Activated CD4-positive, alpha-beta T cell treated with anti-CD3 and anti-CD28 coated beads, Interleukin-2, amount 50 U/mL, for 16 hours (primary cell): ENCODE measurements at places on chromosomes 1 and 21.

- DNase-seq: no peak
Measured at GRCh38 chr1:56081173-56081572, 498.2 kb downstream of the PLPP3 start.

DNA sequence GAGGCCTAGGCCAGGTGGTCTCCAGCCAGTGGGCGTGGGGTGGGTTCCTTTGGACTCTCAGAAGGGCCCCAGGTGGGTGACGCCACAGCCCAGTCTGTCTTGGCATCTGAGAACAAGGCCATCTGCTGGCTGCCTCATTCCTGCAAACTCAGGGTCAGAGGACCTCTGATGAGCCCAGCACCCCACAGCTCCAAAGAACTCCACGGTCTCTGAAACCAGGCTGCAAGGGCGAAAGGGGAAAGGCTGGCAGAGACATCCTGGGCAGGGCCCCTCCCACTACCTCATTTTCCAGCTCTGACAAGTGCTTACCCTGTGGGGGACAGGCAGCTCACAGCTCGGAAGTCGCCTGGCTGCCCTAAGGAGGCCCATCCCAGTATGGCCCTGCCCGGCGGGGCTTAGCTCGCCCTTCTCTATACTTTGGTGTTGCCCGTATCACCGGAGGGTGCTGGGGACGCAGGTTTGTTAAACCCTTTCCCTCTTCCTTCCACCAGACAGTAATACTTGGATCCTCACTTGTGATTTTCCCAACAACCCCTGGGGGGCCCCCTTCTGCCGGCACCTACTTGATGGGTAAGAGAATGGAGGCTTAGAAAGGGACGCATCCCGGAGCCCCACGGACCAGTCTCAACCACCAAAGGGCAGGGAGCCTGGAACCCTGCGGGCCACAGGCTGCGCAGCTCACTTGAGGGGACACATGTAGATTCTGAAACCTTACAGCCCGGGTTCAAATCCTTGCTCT is 10.9 kb upstream of the EDN2 start:
- DNase-seq: peak; percentile 33

- DNase-seq: no peak
Measured at GRCh38 chr1:21239221-21239620, 51.0 kb downstream of the ECE1 start.

DNA sequence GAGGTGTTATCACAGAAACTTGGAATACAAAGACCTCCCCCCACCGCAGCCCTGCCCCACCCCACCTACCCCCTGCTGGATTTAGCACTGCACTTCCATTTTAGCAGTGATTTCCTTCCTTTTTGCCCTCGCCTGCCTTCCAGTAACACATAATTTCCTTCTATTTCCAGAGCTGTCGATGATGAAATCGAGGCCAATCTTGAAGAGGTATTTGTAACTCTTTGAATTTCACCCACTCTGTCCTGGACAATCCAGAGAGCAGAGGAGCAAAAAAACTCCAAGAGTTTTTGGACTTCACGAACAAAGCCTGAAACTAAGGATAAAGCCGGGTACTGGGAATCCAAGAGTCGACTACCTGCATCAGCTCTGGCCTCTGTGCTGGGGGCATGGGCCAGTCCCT is 49.1 kb downstream of the CAPN2 start:
- no peak for DNase-seq

DNA sequence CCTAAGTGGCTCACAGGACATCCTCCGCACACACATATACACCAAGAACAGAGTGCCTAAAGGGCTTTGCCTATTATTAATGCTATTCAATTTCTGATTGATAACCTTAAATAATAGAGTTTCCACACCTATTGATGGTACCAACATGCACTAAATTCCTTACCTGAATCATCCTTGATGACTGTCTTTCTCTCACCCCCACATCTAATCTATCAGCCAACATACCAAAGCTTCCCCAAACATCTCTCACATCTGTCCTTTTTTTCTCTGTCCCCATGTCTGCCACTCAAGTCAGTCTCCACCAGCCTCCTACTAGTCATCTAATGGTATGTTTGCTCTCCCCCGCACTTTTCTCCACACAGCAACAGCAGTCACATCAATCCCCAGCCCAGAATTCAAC is 174.4 kb downstream of the DSCAM start:
- no peak for DNase-seq

DNA sequence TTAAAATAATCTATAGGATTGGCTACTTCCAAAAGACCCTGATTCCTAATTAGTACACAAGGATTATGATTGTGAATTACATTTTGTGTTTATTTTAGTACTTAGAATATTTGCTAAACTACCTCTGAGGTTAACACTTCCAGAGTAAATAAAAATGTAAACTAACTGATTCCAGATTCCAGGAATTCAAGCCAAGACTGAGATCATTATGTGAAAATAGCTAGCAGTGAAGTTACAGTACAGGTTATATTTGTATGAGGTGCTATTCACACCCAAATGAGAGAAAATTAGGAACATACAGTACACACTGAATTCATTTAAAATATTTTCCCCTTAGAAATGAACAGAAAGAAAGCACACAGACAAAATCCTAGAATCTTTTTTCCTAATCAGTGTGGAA is 28.8 kb downstream of the TTLL7 start:
- DNase-seq: no peak

GRCh38 chr1:38533772-38534472 is 325.6 kb downstream of the RRAGC start:
- DNase-seq: peak; percentile 45

GRCh38 chr1:60425528-60425927 is 352.0 kb upstream of the C1orf87 start:
- no peak for DNase-seq

GRCh38 chr1:172764378-172764777 is 105.5 kb downstream of the FASLG start:
- DNase-seq: no peak

DNA sequence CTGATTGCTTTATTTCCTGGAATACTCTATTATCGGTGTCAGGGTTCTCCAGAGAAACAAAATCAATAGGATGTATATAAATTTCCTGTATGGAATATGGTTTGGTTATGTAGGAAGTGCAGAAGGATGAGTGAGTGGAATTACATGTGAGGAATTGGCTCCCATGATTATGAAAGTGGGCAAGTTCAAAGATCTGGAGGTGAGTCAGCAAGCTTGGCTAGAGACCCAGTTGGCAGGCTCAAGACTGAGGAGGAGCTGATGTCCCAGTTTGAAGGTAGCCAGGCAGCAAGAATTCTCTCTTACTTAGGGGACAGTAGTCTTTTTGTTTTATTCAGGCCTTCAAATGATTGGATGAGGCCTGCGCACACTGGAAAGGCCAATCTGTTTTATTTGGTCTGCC is 57.5 kb downstream of the MAP3K7CL start:
- DNase-seq: no peak

GRCh38 chr1:43975249-43975961 is 645 bp downstream of the ATP6V0B start:
- peak; percentile 28 for DNase-seq

GRCh38 chr1:161037661-161038522 is 872 bp downstream of the TSTD1 start:
- no peak for DNase-seq

DNA sequence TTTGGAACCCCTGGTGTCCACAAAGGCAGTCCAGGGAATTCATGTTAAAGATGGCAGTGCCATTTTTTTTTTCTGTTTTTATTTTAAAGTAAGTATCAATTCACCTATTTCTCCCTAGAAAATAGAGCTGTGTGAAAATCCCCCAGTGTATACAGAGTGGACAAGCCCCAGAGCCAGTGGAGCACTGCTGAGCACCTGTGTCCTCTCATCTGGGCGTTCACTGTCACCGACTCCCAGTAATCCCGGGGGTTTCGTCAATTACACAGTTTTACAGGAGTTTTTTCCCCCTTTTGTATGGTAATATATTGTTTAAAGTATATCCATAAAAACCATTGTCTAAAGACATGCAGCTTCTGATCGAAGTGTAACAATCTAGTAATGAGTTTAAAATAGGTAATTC is 175.8 kb downstream of the SDCCAG8 start:
- DNase-seq: no peak

GRCh38 chr1:150995896-150996295 is 10.8 kb downstream of the MINDY1 start:
- peak; percentile 39 for DNase-seq

DNA sequence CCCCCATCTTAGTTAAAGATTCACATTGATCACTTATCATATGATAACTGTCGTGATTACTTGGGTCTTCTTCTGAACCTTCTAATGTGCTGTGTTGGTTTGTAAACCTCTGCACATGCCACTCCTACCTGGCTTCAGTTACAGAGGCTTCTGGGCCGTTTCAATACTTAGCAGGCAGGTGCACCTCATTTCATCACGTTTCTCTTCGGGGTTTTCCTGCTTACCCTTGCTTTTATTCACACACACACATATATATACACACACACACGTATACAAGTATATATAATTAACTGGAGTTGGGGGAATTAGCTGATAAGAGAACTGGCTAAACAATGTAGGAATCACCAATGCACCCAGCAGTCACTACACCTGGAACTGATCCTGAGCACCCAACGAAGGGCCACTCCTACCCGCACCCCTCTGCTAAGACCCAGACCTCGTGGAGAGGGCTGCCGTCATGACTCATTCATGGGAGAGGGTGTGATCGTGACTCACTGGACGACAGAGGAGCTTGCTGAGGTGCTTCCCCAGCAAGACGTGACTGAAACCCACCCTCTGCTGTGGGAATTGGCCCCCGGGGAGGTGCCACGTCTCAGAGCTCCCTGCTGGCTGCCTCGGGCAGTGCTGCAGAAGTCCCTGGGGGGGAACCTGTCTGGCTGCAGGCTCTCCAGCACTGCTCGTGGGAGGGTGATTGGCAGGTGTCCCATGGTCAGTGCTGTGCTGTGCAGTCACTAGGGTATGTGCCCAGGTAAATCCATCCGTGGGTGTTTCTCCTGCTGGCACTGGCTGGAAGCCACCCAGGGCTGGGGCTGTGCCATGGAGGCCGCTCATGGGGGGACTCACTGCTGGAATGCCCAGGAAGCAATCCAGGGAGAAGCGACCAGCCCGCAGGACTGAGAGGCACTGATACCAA is 166.6 kb downstream of the DYRK1A start:
- DNase-seq: peak; percentile 29

GRCh38 chr1:220803401-220804201 is 16.9 kb downstream of the MTARC1 start:
- DNase-seq: peak; percentile 36

- DNase-seq: no peak
Measured at GRCh38 chr1:59494145-59494833, 197.4 kb downstream of the FGGY start.

GRCh38 chr1:203026031-203026665 is at the start of gene PPFIA4:
Gene PPFIA4 (plus strand): TSS chr1:203026491. CDS start chr1:203039009, 12,518 bp downstream.
- peak; percentile 87 for DNase-seq

GRCh38 chr1:113567427-113567826 is 177.1 kb downstream of the MAGI3 start:
- DNase-seq: no peak

GRCh38 chr1:172837816-172838679 is 179.1 kb downstream of the FASLG start:
- DNase-seq: peak; percentile 90

GRCh38 chr1:27285274-27285660 is 36.7 kb upstream of the TMEM222 start:
- DNase-seq: no peak

DNA sequence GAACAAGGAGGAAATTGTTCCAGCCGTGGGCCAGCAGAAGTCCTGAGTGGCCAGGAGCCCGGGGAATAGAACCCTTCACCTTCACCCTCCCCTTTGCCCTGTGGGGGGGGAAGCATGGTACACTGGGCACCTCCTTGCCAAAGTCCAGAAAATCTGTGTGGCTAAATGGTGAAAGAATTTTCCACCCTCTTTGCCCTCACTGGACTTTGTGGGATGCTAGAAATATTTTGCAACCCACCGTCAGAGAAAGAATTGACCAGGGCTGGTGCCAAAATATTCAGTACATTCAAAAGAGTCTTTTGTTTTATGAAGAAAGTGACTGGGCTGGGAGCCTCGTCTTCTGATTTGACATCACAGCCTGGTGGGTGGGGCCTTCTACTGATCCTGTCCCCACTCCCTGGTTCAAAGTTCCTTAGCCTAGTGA is 14.6 kb downstream of the NFASC start:
- DNase-seq: no peak

DNA sequence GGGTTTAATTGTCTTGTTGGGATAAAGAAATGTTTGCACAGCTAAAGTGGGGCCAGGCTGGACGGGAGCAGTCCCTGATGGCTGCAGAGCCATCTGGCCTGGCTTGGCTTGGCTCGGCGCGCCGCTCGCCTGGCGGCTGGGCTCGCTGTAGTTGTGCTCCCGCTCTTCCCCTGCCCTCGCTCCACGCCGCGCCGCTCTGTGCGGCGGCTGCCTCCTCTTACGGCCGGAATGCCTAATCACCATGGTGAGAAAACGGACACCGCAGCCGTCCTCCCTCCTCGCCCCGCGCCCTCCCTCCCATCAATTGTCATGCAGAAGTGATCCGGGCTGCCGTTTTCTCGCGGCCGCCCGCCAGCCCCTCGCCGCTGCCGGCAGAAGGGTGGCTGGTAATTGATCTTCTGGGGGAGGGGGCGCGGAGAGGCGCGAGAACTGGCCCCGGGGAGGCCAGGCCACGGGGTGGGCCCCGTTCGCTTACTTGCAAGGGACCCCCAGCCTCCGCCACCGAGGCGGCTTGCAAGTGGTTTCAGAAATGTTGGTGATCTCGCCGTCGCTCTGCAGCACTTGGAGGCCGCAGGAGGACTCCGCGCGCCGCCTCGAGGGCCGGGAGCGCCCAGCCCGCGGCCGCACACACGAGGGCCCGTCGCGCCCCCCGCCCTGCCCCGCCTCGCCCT is 12.4 kb downstream of the RNF220 start:
- DNase-seq: no peak

DNA sequence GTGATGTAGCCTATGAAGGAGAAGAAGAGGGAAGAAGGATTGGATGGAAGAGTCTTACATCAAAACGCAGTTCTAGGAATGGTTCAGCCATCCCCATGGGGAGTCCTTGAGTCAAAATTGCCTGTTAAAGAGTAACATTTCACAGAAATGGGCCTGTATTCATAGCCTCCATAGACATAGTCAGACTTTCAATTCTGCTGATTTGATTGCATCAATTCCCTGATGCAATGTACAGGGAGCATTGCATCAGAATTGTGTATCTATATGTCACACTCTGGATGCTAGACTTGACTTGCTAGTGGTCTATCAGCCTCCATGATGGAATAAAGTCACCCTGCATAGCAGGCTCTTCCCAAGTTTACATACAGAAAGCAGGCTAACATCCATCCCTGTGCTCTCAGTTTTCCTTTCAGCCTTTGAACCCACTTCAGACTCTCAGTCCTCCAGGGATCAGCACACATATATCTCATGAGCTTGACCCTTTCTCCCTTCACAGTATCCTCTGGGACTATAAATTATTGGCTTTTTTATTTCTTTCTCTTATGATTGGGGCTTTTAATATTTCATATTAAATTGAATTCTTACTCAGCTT is 1111.7 kb upstream of the B3GALT2 start:
- peak; percentile 10 for DNase-seq

GRCh38 chr1:160997323-160998038 is 23.5 kb downstream of the F11R start:
- DNase-seq: peak; percentile 43

DNA sequence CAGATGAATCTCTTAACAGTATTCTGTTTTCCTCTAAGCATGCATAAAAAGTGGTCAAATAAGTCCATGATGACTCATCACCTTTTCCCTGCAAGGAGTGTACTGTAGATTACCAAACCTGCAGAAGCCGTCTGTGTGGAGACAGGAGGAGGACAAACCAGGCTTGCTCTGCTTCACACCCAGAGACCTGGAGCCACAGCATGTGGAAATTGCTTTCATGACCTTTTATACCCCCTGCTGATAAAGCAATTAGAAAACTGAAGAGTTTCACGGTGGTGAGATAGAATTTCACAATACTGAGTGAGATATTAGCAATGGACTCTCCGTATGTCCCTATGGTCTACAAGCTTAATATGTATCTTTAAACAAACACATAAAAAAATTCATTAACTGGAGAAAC is 9.4 kb downstream of the CORT start:
- no peak for DNase-seq

- no peak for DNase-seq
Measured at GRCh38 chr1:20137604-20138003, 1.5 kb upstream of the PLA2G2F start.
